ENCODE measurements at places on chromosomes 1 and 21.

DNA sequence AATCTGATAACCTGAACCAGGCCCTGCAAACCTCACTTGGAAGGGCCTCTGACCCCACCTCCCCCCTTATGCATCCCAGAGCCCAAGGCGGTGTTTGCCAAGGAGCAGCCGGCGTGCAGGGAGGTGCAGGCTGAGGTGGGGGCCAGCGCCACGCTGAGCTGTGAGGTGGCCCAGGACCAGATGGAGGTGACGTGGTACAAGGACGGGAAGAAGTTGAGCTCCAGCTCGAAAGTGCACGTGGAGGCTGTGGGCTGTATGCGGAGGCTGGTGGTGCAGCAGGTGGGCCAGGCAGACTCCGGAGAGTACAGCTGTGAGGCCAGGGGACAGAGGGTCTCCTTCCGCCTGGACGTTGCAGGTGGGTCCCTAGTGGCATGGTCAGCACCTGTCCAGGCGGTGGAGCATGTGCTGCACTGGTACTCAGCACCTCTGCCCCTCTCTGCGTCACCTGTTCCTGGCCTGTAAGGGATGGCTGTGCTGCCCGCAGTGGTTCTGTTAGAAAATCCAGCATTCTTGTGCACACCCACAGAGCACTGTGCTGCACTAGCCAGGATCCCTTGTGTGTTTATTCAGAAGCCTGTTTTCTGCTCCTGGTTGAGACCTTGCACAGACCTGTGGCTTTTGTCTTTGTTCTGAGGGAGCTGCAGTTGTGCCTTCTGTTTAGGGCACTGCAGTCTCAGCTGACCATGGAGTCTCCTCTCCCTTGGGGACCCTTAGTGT, 11.6 kb downstream of the OBSCN start:
- no peak for DNase-seq

DNA sequence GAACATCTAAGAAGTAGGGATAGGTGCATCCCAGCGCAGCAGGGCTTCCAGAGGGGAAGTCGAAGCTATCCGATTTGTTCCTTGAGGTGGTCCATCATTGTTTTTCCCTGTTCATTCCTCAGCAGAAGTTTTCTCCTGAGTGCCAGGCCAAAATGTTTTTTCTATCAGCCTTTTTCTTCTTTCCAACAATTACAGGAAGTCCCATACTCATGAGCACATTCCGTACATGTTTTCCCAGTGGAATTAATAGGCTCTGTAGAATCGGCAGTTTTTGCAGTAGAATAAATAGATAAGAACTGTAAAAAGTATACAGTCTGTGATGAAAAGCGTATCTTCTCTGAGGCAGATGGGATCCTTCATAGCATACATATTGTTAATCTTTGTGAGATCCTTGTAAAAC, 24.8 kb downstream of the CD101 start:
- no peak for DNase-seq

DNA sequence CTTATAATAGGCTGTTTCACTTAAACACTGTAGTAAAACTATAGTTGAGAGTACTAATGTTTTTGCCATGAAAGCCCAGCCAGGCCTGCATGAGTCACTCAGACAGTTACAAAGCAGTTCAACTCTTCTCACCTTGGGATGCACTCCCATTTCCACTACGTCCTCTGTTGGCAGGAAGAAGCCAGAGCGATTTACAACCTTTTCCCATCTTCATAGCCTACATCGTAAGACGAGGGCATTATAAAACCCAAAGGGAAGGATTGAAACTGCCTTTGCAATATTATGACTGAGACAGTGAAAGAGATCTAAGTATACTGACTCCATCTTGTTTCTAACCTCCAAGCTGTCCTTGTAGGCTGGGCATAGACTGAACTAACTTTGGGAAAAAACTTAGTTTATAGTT, 71.8 kb upstream of the CSF1 start:
- DNase-seq, result no peak

GRCh38 chr1:218164930-218165700, 120.0 kb upstream of the RRP15 start:
- DNase-seq, result no peak

- no peak for DNase-seq
These were observed 45.8 kb downstream of the RPS6KA1 start for GRCh38 chr1:26575348-26575747.

GRCh38 chr1:56375326-56375804, 204.0 kb downstream of the PLPP3 start:
- no peak for DNase-seq

DNA sequence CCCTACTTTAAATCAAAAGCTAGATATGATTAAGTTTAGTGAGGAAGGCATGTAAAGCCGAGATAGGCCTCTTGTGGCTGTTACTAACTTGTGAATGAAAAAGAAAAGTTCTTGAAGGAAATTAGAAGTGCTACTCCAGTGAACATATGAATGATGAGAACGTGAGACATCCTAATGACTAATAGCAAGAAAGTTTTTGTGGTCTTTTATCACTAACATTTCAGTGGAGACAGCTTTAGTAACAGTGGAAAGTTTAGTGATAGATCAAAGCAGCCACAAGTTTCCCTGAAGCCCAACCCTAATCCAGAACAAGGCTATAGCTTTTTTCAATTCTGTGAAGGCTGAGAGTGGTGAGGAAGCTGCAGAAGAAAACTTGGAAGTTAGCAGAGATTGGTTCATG, 73.6 kb upstream of the LRRC8B start:
- DNase-seq, result no peak

DNA sequence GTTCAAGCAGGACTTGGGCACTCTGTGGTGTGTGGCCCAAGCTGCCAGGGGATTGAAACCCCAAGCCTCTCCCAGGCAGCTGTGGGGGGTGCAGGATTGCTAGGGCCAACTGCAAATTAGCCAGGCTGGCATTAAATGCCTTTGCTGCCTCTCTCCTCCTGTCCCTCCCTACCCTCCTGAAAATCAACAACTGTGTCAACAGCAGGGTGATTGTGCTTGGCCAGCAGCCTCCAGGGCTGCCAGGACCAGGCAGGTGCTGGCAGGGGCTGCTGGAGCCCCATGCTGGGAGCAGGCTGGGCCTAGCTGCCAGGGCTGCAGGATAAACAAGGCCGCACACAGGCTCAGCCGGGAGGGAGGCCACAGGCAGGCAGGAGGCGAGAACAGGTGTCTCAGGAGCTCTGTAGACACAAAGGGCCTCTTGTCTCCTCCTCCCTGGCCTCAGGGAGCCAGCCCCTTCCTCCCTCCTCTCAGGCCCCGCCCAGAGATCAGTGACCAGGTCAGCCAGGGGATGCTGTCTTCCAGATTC, 11.4 kb downstream of the SOX13 start:
- no peak for DNase-seq

DNA sequence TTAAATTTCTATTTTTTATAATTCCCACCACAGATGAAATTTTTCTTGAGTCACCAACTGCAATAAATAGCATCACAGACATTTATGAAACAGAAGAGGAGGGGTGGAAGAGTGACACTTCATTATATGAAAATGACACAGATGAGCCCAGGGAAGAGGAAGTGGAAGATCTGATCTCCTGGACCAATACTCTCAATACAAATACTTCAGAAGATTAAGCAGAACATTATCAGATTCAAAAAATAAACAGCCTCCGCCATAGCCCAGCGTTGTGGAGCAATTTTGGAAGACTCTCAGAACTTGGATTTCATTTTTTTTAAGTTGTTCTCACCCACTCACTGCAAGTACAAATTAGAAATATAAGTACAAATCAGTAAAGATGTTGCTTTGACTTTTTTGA, 63.6 kb downstream of the UBE2U start:
- DNase-seq, result no peak

DNA sequence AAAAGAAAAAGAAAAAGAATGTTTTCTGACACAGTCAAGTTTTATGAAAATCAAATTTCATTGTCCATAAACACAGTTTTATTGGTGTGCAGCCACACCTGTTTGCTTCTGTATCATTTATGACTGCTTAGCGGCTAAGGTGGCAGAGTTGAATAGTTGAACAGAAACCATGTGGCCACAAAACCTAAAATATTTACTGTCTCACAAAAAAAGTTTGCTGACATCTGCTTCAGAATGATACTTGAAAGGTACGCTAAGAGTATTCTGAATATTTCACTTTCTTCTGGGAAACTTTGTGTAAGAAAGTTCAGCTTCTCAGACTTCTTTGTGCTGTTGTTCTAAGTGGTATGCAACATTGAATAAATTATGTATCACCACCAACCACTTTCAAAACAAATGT, 6.2 kb downstream of the KCNK1 start:
- no peak for DNase-seq

DNA sequence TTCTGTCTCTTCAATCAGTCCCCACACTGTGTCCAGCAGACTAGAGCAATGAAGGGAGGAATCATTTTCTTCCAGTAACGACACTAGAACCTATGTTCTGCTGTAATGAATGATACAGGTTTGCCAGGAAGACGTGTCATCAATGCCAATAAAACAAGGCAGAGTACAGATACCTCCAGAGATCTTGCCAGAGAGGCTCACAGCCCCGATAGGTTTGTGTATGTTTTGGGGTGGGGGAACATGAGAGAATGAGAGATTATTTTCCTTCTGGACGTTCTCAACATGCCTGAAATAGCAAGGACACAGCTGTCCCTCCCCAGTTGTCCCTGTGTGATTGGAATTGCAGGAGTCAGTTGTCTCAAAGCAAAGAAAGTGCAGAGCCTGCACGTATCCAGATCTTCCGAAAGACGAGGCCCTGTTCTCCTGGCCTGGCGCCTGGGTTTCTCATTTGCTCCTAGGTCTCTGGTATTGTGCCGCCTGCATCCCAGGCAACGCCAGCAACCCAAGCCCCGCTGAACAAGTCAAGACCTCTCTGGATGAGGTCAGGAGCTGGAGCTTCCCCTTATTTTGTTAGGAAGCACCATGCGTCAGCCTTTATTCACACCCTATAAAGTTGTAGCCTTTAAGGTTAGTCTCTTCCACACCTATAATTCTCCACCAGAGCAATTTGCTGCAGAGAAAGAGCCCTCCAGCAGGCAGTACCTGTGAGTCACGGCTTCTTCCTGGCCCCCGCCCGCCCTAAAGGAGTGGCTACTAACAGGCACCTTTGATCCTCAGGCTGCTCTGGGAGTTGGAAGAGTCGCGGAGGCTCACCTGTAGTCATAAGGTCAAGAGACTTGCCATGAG, 130.5 kb downstream of the TOMM20 start:
- no peak for DNase-seq

DNA sequence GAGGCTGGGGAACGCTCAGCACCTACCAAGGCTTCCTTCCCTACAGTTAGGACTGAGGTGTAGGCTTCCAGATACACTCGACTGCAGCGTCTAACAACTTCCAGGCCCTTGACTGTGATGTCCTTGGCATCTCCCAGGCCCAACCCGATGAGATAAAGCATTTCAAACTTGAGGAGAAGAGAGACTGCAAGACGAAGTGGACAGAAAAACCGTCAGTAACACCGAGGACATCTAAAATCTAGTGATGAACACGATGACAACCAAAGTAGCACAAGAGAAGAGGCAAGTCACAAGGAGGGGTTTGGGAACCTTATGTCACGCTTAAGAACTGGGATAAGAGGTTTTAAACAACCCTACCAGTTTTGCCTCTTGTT, 314 bp downstream of the DPH5 start:
- DNase-seq, result no peak

- no peak for DNase-seq
These were observed 149.1 kb downstream of the FCRL5 start for GRCh38 chr1:157403203-157403602.

GRCh38 chr1:156517748-156518147, 17.2 kb upstream of the MEF2D start:
- DNase-seq, result no peak

DNA sequence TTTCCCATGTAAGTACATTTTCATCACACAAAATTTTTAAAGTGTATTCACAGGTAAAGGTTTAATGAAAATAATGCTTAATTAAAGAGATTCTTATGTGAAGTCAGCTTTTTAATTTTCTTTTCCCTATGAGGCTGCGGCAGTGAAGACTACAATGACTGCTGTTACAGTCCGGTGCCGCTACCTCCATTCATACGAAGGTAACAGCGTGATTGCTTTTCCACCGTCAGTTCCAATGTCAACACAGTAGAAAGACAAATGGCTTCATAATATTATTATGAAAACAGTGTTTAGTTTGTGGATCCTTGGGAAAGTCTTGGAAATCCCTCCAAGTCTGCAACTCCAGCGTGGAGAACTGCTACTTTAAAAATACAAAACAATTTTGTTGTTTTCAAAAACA, 254.9 kb upstream of the NRIP1 start:
- no peak for DNase-seq

- no peak for DNase-seq
These were observed 140.6 kb upstream of the SAMSN1 start for GRCh38 chr21:14686466-14687267.

DNA sequence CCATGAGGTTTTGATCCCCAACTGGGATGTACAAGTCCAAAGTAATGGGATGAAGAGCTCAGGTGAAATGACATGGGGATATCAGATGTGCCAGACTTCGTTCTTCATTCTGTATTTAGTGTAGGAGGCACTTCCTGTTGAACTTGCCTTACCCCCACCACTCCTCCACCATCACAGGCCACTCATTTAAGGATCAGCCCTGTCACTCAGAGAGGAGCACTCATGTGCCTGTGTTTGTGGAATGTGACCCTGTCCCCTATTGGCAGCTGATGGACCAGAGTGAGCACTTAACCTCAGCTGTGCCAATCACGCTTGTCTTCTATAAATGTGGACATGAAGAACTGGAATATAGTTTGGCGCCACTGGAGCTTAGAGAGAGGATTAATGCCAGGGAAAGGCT, 91.4 kb upstream of the CTTNBP2NL start:
- DNase-seq, result no peak

DNA sequence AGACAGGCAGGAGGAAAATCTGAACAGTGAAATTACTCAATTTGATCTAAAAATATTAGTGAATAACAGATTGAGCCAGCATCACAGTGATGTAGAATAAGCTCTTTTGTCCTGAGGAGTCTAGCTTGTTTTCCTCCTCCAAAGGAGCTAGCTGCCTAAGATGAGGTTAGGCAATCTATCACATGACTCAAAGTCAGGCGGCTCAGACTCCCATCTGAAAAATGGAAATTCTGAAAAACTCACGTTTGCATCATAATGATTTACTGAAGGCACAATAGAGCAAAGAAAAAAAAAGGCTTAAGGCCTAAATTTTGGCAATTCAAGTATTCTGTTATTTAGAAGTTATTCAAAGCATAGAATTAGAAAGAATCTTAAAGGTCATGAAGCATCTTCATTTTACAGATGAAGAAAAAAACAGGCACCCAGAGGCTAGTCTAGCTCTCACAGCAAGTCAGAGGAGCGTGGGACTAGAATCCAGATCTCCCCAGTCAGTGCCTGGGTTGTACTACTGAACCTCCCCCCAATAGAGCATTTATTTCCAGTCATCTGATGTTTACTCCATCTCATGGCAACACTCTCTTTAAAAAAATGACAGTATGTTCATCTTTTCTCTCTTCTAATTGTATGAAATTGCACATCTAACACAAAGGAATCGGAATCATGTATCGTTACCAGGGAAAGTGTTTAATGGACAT, 62.5 kb upstream of the ATF3 start:
- no peak for DNase-seq

DNA sequence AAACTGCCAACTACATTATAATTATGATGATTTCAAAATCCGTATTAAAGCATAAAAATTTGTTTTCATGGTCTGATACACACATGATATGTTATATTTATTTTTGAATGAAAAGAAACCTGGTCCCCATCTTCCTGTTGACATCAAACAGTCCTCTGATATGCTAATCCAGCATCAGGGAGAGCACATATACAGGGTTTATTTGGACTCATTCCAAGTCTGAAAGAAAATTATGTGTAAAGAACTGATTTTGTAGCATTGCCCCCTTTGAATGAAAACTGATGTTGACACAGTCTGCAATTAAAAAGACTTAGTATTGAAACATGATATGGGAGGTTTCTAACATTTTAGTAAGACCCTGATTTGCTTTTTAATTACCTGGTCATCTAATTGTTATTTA, 119.4 kb downstream of the NEK7 start:
- no peak for DNase-seq

GRCh38 chr21:34179204-34179935, 106.0 kb downstream of the MRPS6 start:
- no peak for DNase-seq

Measured in stimulated activated CD8-positive, alpha-beta memory T cell treated with anti-CD3 and anti-CD28 coated beads, Interleukin-12 subunit alpha, Interleukin-12 subunit beta, amount 100 ng/mL, for 1 hour (primary cell).